ENCODE measurements at places on chromosomes 12 and 14.

DNA sequence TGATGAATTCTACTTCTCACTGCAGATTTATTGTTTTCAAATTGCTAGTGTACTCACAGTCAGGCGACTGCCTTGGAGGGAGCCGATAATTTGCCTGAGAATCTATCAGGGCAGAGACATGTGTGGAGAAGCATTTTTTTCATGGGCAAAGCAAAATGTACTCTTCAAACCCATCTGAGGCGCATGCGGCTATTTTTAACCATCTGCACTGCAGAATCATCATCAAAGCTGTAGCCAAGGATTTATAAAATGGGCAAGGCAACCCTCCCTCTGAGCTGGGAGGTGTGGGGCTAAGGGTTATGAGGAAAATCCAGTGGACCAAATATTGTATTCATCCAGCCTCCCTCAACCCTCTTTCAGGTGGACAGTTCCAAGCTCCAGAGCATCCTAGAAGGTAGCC lies 37.7 kb downstream of the BEST3 start:
- DNase-seq, result no peak

- DNase-seq, result no peak
Observed at GRCh38 chr12:576615-577110, 86.6 kb downstream of the NINJ2 start.

DNA sequence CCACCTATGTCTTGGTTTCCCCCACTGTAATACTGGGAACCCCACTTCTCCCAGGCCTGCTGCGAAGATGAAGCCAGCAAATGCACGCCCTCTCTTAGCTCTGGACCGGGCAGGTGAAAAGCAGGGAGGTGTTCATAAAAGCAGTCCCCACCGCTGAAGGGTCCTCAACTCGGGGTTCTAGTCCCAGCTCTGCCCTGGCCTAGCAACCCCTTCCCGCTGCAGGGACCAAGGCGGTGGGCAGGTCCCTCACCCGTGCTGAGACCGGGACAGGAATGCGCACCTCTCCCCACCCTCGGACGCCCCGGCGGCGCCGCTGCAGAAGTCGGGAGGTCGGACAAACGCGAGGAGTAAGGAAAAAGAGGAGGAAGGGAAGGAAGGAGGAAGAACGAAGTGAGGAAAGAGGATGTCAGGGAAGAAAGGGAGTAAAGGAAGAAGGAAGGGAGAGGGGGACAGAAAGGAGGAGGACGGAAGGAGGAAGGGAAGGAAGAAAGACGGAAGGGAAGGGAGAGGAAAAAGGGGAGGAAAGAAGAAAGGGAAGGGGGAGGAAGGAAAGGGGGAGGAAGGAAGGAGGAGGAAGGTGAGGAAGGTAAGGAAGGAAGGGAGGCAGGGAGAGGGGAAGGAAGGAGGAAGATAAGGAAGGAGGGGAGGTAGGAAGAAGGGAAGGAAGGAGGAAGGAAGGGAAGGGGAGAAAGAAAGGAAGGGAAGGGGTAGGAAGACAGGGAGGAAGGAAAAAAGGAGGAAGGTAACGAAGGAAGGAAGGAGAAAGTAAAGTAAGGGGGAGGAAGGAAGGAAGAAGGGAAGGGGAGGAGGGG lies 701 bp downstream of the SPRING1 start:
- DNase-seq, result no peak

DNA sequence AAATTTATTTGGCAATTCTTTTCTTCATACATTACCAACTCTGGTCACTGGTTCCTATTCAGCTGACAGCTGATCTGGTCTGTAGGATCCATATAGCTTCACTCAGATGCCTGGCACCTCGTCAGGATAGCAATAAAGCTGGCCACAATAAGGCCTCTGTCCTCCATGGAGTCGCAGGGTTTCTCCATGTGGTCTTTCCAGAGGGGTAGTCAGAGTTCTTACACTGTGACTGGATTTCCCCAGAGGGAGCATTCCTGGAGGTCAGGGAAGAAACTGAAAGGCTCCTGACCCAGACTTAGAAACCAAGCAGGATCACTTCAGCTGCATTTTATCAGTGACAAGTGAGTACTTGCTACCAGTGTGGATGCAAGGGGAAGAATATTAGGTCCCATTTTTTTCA lies 34.9 kb upstream of the SIX1 start:
- no peak for DNase-seq

DNA sequence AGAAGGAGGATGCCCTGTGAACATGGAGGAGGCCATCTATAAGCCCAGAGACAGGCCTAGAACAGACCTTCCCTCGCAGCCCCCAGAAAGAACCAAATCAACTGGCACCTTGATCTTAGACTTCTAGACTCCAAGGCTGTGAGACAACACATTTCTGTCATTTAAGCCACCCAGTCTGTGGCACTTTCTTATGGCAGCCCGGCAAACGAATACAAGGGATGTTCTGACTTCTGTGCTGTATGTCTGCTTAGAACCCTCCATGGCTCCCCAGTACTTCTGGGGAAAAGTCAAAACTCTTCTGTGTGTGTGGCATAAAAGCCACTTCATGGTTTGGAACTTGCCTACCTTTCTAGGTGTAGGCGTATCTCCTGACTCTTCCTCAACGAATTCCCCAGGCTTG lies 42.9 kb downstream of the RBM19 start:
- no peak for DNase-seq

GRCh38 chr12:34595749-34596733 lies 573.7 kb downstream of the ALG10 start:
- DNase-seq, result no peak

DNA sequence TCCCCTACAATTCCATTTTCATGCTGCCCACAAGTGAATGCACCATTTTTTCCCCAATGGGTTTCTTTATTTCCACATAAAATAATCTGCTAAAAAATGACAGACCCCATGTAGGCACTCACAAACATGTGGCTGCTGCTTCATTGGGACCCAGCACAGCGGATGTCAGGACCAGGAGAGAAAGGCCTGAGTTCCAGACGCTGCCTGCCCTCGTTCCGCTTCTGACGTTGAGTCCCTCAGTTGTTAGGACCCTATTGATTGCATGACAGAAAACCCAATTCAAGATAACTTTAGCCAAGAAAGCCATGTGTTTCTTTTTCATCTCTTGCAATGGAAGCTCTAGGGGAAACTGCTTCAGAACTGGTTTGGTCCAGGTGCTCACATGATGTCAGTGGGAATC lies 34.6 kb downstream of the ADGRD1 start:
- no peak for DNase-seq

GRCh38 chr14:102554821-102555819 lies 37.3 kb upstream of the RCOR1 start:
- no peak for DNase-seq

DNA sequence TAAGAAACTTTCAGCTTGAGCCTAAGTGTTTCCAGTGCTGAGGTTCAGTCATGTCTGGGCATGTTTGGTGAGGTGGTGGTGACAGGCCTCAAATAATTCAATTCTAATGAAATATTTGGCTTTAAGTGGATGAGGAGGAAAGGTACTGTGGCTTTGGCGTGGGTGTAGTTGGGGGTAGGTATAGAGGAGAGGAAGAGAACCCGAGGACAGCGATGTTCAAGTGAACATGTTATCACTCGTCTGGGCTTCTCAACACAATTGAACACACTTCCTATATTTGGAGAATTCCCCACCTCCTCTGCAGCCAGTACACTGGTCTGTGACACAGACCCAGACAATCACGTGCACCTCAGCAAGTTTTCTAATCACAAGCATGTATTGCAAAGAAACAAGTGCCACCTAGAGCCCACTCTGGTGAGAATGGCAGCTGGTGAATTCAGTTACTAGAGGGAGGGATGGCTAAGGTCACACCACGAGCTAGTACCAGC lies 53.0 kb downstream of the IFNG-AS1 start:
- DNase-seq, result no peak
